ENCODE measurements at places on chromosomes 7 and 10. TPM values are rescaled to one million over a fixed set of nuclear protein-coding genes. Genes with fewer than 3 reads are reported as not detected.

Gene GRB10
- 72.2 TPM for total RNA-seq

Gene SEC24C
- total RNA-seq = 65.2 TPM

Gene PBLD
- total RNA-seq = 3.9 TPM

Gene CPA2
- total RNA-seq = 0.08 TPM

Gene CYP3A7
- not detected for total RNA-seq

Gene GPR15LG
- total RNA-seq = not detected

Gene ARHGAP12
- total RNA-seq = 24.0 TPM

Gene GCK
- not detected for total RNA-seq

Gene NRCAM
- total RNA-seq = 73.7 TPM

Gene CLDN3
- total RNA-seq = 3.8 TPM

Gene MNX1
- 5.3 TPM for total RNA-seq

Gene NEUROG3
- not detected for total RNA-seq

Gene ITGB1
- 975 TPM for total RNA-seq

Gene LIPM
- total RNA-seq = not detected

Gene DDC
- 1.6 TPM for total RNA-seq

Gene SFRP5
- 1.7 TPM for total RNA-seq

Gene CHAT
- not detected for total RNA-seq

Gene ST7
- total RNA-seq = 26.3 TPM

Gene ANKRD30A
- total RNA-seq = 1.4 TPM

Gene ZNF655
- 60.7 TPM for total RNA-seq

Gene PODXL
- 55.4 TPM for total RNA-seq

Gene ATP6V1F
- total RNA-seq = 244 TPM

Gene FFAR4
- 0.27 TPM for total RNA-seq

Gene CHN2
- total RNA-seq = not detected

Gene CAV1
- 453 TPM for total RNA-seq

Gene ZCCHC24
- total RNA-seq = 5.1 TPM

Gene FAM25G
- not detected for total RNA-seq

Gene MUC12
- total RNA-seq = 15.7 TPM

Gene GPR146
- 2.3 TPM for total RNA-seq

Gene ATG9B
- 0.80 TPM for total RNA-seq

Gene NANOS1
- 2.2 TPM for total RNA-seq

Gene MYPN
- 2.7 TPM for total RNA-seq

Gene DPP6
- not detected for total RNA-seq

Gene SEMA3A
- 8.9 TPM for total RNA-seq

Gene STK31
- total RNA-seq = 0.27 TPM

Gene STEAP1B
- total RNA-seq = 0.03 TPM

Gene CPED1
- not detected for total RNA-seq

Gene PVRIG
- not detected for total RNA-seq

Gene STEAP1
- 13.4 TPM for total RNA-seq

Gene CNTNAP2
- total RNA-seq = 0.03 TPM

Gene OR2A5
- total RNA-seq = not detected

Gene ANKRD1
- total RNA-seq = 4.4 TPM

Gene EFCAB10
- 3.6 TPM for total RNA-seq

Gene SPDYE2B
- not detected for total RNA-seq
